ENCODE measurements at places on chromosomes 16 and 17.
A peak's percentile ranks its signal among the peaks of the same experiment; 100 is the strongest.

DNA sequence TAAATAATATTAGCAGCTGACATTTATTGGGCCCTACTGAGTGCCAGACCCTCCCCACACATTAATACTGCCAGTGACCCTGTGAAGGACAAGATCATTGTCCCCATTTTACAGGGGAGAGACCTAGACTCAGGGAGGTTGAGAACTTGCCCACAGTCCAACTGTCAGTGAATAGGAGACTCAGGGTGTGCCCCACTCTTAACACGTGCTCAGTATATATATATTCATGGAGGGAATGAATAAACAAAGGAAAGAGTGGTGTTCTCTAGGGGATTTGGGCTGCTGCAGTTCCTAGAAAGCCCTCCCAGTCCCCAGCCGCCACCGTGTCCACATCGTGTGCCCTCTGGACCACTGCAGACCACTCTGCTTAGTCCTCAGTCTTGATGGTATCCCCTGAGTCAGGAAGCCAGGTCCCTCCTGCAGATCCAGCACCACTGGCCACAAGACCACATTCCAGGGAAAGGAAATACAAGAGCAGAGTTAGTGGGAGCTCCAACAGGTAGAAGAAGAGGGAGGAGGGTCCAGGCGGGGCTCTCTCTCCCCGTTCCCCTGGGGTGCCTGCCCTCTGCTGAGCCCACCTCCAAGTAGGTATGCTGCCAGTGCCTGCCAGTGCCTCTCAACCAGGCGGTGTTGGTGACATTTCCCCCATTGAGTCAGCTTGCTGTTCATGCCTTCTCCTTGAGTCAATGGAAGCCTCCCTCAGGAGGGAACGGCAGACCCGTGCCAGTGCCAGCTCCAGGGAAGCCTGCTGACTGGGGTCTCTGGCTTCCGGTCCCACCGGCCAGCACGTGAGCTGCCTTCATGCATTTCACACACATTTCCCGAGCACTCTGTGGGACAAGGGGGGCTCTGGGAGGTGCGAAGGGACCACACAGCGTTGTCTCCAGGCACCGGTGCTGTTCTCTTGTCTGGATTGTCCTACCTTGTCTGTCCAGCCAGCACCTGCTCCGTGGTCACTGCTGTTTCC, 75.6 kb downstream of the GNAO1 start:
- DNase-seq, result no peak

- no peak for DNase-seq
These were observed 447.9 kb downstream of the CA10 start for GRCh38 chr17:51710634-51710979.

DNA sequence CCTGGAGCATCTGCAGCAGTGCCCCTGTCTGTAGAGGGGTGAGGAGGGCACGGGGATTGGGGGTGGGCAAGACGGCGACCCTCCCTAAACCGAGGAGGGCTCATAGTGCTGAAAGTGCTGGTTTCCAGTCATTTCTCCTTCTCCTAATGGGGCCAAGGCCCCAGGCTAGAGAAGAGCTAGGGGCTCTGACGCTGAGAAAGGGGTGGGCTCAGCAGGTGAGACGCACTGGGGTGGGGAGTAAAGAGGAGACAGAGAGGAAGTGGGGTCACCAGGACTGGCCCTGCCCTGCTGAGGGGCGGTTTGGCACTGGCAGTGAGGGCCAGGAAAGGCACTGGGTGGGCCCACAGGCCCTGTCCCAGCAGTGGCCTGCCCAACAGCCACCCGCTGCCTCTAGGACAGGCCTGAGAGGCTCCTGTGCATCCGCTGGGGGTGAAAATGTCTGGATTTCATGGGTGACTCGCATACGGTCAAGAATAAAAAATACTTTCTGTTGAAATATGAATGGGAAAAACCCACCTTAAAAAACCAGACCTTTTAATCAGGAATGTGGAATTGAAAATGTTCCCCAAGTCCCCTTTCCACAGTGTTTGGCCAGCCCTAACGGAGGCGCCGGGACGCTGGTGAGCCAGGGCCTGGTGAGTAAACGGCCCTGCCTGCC, 122.4 kb upstream of the SMURF2 start:
- no peak for DNase-seq

DNA sequence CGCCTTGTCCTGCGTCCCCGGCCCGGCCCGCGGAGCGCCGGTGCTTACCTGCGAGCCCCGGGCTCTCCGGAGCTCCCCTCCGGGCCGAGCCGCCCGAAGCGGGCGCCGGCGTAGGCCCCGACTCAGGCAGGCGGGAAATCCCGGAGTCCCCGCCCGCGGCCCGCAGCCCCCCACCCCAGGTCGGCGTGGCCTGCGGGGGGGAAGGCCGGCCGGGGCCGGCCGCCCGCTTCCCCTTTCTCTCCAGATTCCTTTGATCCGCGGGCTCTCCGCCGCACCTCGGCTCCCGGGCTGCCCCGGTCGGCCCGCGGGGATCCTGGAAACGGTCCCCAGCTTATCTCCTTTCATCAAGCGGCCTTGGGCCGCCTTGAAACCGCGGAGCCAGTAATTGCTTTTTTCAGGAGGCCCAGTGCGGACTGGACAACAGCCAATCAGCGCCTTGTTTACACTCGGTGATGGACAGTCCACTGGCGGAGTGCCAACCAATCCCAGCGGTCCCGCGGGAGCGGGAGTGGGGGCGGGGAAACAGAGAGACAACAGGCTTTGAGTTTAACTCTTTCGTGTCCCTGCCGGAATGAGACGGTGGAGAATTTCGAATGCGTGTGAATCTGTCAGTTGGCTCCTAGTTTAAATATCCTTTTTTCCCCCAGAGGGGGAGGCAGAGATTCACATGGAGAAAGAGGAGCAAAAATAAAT, 1.4 kb upstream of the BAHCC1 start:
- no peak for DNase-seq

DNA sequence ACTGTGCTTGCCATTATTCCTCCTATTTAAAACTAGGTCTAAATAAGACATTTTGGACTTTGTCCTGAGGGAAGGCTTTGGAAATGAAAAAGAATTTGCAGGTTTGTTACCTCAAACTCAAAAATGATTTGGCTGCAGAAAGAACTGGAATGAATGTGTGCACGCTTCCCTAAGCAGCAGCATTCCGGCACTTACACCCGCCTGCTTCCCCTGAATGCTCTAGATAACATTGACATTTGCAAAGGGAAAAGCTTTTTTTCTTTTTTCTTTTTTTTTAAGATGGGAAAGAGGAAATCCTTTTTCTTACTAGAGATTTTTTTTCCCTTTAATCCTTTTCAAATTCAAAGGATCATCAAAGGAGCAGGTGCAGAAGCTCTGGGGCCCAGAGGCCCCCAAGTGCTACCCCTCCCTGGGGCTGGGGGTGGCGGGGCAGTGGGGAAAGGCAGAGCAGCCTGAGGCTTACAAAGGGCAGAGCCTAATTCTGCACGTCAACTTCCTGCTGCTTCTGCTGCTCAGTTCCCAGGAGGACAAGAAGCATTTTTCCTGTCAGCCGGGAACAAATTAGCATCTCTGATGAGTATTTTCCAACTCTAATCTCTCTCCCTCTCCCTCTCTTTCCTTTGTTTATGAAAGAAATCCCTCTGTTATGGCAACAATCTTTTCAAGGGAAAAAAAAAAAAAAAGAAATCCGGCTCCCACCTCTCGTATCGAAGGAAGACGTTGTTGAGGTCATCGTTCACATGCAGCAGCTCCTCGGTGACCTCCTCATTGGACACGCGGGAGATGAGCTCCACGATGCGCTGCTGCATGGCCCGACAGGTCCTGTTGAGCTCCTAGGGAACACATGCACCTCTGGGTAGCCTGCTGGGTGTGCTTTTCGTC, 32.1 kb upstream of the SREBF1 start:
- DNase-seq, result no peak

- no peak for DNase-seq
These were observed 5.9 kb upstream of the CACNA1H start for GRCh38 chr16:1147027-1147426.

DNA sequence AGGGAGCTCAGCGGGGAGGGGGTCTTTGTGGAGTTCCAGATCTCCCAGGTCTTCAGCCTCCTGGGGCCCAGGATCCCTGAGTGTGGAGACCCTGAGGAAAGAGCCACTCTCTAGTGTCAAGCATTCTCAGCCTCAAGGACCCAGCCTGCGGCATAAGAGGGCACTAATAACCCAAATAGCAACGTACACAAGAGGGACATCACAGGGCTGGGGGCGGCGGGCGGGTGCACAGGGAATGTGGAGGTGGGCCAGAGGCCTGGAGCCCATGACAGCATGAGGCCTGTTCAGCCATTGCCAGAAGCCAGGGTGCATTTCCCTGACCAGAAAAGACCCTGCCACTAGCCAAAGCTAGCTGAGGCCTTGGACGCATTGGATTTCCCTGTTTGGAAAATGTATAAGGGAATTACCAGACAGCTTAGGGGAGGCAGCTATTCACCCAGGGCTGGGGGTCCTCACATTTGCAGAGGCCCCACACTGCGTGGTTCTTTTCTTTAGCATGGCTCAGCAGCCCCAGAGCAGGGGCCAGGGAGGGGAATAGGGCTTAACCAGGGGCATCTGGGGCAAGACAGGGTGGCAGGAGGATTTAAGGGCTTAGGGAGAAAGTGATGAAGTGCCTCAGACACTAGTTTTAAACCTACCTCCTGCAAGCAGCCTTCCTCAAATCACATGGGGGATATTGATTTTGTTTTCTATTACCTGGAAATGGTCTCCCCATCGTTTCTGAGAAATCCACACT, 13.5 kb upstream of the ALOX15B start:
- no peak for DNase-seq

- no peak for DNase-seq
These were observed 515 bp upstream of the GOSR2 start for GRCh38 chr17:46922487-46922803.

DNA sequence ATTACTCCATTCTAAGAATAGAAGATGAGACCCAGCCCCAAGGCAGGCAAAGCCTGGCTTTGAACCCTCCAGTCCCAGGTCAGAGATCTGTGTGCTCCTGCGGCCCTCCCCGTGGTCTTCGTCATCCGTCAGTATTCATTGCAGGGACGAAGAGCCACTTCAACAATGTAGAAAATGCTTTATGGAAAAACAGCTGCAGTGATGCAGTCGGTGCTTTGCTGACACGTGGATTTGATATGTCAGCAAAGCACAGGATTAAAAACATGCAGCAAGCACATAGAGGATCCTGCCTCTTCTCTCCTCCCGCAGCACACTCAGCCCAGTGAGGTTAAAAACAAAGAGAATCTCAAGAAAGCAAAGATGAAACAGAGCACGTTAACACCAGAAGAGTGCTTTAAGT, 117.1 kb upstream of the AXIN2 start:
- DNase-seq, result no peak

DNA sequence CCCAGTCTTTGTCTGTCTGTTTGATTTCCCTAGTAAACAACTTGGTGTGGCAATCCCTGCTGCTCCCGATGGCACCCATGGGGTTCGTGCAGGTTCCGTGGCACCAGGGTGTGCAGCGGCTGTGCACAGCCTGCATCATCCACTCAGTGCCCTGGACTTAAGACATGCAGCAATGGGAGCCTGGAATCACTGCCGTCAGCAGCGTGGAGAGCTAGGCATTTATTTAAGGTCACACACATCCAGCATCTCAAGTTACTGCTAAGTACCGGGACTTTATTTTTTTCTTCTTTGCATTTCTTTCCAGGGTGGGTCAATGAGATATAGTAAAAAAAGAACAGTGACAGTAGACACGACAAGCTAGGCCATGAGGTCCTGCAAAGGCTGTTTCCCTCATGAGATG, 2.8 kb downstream of the DHRS7C start:
- no peak for DNase-seq

DNA sequence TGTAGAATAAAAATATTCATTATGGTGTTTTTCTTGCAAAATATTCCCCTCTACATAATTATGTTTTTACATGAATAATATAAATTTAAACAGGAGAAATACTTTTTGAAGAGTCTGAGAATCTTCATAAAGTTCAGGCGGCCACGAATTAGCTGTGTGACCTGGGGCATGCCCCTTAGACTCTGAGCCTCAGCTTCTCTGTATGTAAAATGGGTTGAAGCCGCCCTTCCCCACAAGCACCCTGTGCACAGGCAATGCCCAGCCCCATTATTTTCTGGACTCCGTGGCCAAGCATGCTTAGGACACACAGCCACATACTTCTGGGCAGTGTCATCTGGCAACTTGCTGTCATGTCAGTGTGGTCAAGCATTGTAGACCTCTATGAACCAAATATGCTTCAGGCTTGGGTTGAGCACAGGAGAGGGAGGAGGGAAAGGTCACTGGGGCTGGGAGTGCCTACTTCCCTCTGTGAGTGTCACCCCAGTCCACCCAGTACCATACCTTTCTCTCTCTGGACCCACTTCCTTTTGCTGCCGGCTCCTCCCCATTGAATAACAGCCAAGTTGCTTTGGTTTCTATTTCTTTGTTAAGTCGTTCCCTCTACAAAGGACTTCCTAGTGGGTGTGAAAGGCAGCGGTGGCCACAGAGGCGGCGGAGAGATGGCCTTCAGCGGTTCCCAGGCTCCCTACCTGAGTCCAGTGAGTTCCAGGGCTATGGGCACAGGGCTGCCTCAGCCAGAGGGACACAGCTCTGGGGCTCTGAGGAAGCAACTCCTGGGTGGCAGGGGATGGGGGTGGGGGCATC, at the start of gene LGALS9:
TSS of gene LGALS9 (plus strand) at position 582 of the 804 bp plus-strand sequence. CDS start at position 660, 78 bp downstream.
- peak; percentile 7 for DNase-seq

GRCh38 chr17:1422885-1423284, 22.9 kb upstream of the YWHAE start:
- DNase-seq, result peak; percentile 9

DNA sequence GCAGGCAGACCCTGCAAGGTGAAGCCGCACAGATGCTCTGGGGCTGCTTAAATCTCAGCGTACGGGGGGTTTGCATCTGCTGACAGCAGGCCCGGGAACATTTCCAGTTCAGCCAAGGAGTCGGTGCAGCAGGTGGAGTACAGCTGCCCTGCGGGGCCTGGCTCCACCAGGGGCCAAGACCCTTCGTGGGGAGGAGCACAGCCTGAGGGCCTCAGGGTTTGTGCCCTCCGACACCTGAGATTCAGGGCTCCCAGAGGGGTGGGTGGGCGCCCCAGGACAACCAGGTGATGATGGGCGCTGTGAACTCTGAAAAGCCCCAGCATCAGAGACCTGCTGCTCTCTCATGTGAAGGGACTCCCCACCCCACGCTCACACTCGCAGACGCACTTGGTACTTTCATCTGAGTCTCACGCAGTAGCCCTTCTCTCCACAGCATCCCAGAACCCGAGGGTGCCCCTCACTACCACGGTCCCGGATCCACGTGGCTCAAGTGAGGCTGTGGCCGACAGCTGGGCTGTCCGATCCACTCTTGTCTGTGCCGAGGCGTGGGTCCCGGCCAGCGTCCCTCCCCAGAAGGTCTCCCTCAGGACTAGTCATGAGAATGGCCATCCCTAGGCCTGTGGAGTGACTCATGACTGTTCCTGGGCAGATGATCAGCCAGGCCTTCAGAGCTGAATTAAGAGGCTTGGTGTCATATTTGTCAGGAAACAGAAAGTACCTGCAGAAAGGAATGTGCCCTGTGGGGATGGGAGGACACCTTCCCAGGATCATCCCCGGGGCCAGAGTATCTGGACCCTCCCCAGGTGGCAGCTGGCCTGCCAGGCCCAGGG, 29.6 kb downstream of the ACSF3 start:
- no peak for DNase-seq

GRCh38 chr17:30965686-30966085, 5.2 kb upstream of the RNF135 start:
- no peak for DNase-seq

DNA sequence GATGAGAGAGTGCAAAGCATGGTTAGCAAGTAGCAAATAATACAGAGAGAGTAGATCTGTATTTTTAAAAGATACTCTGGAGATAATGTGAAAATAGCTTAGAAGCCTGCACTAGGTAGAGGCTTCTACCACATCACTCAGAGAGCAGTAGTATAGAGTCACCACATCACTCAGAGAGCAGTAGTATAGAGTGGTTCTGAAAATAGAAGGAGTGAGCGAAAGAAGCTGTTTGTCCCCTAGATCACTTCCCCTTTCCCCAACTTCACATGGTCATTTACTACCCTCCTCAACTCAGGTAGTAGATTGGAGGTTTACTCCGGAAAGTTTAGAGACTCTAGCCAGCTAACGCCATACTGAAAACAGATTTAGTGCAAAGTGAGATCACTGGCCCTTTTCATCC, 17.1 kb downstream of the DGKE start:
- no peak for DNase-seq

All from activated CD4-positive, alpha-beta T cell treated with anti-CD3 and anti-CD28 coated beads, Interleukin-2, amount 50 U/mL, for 4 hours (primary cell).